Astrocyte (in vitro differentiated cells and primary cell): ENCODE measurements at places on chromosomes 4 and X. TPM values are rescaled to one million over a fixed set of nuclear protein-coding genes. Genes with fewer than 3 reads are reported as not detected.

DNA sequence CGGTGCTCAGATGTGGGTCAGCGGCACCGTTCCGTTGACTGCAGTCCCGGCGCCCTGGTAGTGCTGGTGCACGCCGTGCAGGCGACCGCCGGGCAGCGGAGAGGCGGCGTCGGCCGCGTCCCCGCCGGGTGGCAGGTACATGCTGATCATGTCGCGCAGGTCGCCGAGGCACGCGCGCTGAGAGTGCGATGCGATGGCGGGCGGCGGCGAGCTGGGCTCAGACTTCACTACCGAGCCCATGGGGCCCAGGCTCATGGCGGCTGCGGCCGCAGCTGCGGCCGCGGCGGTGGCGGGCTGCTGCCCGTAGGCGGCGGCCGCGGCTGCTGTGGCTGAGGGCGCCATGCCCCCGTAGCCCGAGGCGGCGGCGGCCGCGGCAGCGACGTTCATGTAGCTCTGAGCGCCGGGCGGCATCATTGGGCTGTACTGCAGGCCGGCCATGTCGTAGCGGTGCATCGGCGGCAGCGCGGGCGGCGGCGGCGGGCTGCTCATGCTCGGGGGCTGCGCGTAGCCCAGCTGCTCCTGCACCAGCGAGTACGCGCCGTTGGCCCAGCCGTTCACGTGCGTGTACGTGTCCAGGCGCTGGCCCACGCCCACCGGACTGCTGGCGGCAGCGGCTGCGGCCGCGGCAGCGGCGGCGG lies 1.0 kb downstream of the SOX3 start:
- peak; percentile 6 for DNase-seq

Gene YY2
- total RNA-seq: 2.0 and 3.4 TPM in 2 replicates

DNA sequence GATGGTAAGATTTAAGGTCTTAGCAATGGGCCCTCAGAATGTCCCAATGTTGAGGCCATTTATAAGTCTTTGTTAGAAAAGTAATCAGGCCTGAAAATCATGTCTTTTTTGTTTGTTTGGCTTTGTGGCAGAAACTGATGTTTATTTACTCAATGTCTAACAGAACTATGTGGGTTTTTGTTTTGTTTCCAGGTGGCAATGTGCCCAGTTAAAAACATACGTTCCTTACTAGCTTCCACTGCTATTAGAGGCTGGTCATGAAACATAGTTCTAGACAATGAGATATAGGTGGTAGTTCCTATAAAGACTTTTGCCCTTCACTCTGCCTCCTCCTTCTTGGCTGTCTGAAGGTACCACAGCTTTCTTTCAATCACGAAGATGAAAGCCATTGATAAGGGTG lies 108.8 kb downstream of the C4orf51 start:
- no peak for DNase-seq

Gene CORIN
- 0.20 and 0.31 TPM in 2 replicates for total RNA-seq

DNA sequence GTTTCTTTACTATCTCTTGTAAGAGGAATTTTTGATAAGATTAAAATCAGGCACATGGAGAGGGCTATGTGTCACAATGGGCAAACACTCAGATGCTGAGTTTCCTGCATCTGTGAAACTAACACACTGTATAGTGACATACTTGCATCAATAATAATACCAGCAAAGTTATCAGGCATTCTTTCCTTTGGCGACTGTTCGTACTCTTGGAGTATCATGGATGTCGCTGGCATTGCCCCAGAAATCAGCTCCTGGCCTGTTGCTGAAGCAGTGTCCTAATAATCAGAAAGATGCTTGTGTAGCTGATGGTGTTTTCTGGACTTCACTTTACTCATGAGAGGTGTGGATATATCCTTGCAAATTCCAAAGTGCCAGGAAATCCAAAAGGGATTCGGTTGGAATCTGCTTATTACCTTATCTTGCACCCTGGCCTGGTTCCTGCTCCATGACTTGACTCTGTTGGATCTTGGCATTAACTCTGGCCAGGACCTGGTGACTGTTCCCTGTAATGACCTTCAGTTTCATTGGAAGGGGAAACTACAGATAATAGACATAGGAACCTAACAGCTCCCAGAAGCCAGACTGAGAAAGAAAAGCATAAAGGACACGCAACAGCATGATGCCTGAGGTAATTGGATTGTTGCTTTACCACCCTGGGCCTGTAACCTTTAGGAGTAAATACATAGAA lies 762.5 kb upstream of the GRIA3 start:
- no peak for DNase-seq

DNA sequence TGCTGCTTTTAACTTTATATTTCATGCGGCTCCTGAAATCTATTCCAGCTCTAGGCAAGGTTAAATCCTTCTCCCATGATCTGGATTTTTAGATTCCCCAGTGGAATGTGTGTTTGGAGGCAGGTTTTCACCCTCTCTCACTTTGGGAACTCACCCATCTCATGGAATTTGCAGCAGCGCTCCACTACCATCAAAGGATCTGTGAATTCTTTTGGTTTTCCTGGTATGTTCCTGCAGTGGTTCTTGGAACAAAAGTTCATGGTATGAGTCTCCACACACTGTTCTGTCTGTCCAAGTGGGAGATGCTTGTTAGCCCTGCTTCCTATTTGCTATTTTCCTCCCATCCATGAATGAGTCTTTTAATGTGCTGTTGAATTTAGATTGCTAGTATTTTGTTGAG lies 14.0 kb downstream of the APOOL start:
- DNase-seq: peak; percentile 68

- no peak for DNase-seq
Measured at GRCh38 chr4:62118558-62118957, 918.4 kb downstream of the ADGRL3 start.
